Ascending aorta (tissue), 2 donors: ENCODE measurements at places on chromosomes 16 and 17.

DNA sequence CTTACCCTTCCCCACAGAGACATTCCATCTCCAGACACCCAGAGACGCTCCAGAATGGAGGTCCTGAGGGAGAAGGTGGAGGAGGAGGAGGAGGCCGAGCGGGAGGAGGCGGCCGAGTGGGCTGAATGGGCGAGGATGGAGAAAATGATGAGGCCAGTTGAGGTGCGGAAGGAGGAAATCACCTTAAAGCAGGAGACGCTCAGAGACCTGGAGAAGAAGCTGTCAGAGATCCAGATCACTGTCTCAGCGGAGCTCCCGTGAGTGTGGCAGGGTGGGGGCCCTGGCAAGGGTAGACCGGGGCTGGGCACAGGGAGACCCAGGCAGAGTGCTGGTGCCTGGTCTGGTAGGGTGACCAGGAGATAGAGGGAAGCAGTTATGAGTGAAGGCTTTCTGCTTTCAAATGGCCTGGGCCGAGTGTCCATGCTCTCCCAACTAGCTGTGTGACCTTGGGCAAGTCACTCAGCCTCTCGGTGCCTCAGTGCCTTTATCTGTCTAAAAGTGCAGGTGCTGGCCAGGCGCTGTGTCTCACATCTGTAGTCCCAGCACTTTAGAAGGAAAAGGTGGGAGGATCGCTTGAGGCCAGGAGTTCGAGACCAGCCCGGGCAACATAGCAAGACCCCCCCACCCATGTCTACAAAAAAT lies 3.4 kb downstream of the DRC7 start:
- H3K4me3 ChIP-seq: no peak overlapping the region
- H3K4me1 ChIP-seq: no peaks in the 10 kb centered on the region

DNA sequence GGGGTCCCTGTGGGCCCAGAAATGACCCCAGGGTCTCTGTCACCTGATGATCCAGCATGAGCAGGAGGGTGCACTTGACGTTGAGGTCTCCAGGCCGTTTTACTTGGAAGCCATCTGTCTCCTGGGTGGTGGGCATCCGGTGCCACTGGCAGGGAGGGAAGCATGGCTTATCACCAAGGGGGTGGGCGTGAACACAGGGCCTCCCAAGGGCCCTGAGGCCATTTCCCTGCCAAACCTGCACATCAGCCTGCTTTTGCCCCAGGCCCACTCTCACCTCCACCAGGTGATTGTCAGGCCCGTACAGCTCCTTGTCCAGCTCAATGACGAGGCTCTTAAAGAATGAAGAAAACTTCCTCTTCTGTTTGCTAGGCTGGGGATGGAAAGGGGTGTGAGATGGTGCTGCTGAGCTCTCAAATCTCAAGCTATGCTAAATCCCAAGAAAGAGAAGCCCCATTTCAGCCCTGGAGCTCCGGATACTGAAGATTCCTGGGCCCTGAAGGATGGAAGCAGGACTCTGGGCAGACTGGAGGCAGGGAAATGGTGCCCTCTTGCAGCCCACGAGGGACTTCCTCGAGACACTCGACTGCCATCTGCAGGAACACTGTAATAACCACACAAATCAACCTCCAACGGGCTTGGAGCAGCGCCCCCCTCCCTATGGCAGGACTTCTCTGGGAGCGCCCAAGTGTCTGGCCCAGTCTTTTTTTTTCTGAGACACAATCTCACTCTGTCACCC lies 7.1 kb upstream of the FTSJ3 start:
- H3K4me1 ChIP-seq: peaks cover 16% of the 10 kb centered on the region
- no peak overlapping the region for H3K4me3 ChIP-seq
- peaks cover 73% of the 10 kb centered on the region for H3K36me3 ChIP-seq
- no peak overlapping the region for H3K27ac ChIP-seq
- no peak for DNase-seq
- no peaks in the 10 kb centered on the region for H3K27me3 ChIP-seq

DNA sequence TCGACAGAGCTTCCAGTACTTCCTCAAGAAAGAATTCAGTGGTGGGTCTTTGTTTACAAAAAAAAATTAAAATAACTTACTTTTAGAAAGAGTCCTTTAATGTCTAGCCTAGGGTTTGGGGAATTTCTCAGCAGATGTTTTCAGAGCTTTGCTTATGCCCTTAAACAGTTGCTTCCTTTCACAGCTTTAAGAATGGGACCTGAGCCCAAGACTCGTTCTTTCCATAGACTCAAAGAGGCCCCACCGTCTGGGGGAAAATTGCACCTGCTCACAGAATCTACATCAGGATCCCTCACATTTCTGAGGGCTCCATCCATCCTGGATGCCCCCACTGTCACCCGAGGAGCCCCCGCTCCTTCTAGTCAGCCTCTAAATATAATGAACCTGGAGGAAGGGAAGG lies 60.0 kb downstream of the RGS9 start:
- H3K4me3 ChIP-seq: no peak overlapping the region
- DNase-seq: no peak
- no peaks in the 10 kb centered on the region for H3K27me3 ChIP-seq

DNA sequence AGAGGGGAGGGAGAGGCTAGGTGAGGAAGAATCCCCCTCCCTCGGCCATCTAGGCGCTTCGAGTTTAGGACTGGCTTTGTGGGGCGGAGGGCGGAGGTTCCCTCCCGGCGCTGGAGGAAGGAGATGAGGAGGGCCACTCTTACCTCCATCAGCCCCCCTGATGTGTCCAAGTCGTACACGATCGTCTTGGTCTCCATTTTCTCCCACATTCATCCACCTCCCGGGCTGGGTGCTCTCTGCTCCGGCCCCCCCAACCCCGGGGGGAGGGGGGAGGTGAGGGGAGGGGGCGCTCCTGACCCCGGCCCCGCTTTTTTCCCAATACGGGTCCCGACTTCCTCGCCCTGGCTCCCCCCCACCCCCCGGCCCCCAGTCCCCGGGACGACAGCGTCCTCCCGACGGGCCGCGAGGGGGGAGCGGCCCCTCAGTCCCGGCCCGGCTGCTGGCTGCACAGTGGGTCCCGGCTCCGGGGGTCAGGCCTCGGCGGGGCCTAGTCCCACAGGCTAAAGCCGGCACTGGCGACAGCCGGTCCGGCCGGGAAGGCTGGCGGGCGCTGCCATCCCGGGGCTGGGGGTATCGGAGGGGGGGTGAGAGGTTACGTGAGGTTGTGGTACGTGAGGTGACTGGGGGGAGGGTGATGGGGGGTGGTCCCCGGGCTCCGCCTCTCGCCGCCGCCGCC lies 428 bp downstream of the PHF12 start:
- no peak for DNase-seq
- no peaks in the 10 kb centered on the region for H3K36me3 ChIP-seq
- no peaks in the 10 kb centered on the region for H3K27me3 ChIP-seq

DNA sequence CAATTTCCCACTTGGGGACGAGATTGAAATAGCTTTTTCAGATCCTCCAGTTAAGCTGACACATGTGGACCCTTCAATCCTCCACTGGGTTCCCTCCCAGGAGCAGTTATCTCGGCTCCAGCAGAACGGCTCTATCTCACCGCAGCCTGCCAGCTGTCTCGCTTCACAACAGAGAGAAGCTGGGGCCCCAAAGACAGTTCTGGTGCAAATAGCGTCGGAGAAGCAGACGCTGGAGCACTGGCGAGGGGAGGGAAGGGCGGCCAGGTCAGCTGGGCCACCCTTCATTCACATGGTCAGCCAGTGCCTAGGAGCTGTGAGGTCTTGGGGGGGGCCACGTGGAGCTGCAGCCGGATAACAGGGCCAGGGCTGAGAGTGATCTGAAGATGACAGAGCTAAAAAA lies 141.3 kb upstream of the SDK2 start:
- no peaks in the 10 kb centered on the region for H3K36me3 ChIP-seq
- no peak for DNase-seq
- H3K27ac ChIP-seq: no peak overlapping the region
- no peak overlapping the region for H3K4me3 ChIP-seq
- H3K27me3 ChIP-seq: no peaks in the 10 kb centered on the region
- H3K4me1 ChIP-seq: no peaks in the 10 kb centered on the region

DNA sequence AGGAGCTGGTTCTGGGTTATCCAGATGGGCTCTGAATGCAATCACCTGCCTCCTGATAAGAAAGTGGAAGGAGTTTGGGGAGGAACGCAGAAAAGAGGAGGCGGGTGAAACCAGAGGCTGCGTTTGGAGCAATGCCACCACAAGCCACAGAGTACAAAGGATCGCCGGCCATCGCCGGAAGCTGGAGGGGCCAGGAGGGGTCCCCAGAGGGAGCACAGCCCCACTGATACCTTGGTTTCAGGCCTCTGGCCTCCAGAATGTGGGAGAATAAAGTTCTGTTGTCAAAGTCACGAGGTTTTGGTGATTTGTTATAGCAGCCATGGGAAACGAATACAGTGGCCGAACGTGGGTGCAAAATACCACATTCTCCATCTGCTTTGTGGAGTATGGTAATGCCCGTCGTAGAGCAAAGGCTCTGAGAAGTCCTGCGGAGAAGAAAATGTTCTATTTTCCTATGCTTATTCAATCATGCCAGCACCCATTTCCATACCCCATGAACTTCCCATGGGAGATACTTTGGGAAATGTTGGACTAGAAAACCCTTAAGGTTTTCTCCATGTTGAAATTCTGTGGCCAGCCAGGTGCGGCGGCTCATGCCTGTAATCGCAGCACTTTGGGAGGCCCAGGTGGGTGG lies 51.4 kb downstream of the ZDHHC7 start:
- H3K27ac ChIP-seq: no peak overlapping the region
- no peaks in the 10 kb centered on the region for H3K27me3 ChIP-seq
- DNase-seq: no peak
- H3K4me1 ChIP-seq: no peaks in the 10 kb centered on the region

DNA sequence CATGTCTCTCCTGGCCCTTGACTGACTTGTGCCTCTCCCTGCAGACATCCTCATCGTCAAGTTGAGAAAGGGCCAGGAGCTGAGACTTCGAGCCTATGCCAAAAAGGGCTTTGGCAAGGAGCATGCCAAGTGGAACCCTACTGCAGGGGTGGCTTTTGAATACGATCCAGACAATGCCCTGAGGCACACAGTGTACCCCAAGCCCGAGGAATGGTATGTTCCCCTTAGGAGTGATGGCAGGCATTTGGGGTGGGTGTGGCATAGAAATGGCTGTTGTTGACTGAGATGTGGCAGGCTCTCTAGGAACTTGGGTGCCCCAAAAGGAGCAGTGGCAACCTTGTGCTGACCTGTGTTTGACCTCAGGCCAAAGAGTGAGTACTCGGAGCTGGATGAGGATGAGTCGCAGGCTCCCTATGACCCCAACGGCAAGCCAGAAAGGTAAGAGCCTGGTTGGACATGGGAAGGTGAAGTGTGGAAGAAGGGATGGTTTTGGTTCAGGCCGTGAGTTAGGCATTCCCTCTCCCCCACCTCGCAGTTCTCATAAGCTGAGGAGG lies 7.5 kb downstream of the POLR2C start:
- H3K4me3 ChIP-seq: no peak overlapping the region
- no peaks in the 10 kb centered on the region for H3K4me1 ChIP-seq
- H3K27ac ChIP-seq: no peak overlapping the region

GRCh38 chr16:35208001-35208935 lies 1748.9 kb downstream of the TP53TG3F start:
- no peak overlapping the region for H3K4me3 ChIP-seq
- no peaks in the 10 kb centered on the region for H3K4me1 ChIP-seq
- no peak for DNase-seq
- no peaks in the 10 kb centered on the region for H3K27me3 ChIP-seq

GRCh38 chr16:86406056-86406455 lies 104.3 kb upstream of the FOXF1 start:
- no peak overlapping the region for H3K4me3 ChIP-seq
- no peaks in the 10 kb centered on the region for H3K4me1 ChIP-seq
- no peaks in the 10 kb centered on the region for H3K36me3 ChIP-seq
- no peak for DNase-seq
- H3K27me3 ChIP-seq: no peaks in the 10 kb centered on the region

GRCh38 chr16:85798901-85799496 lies 345 bp downstream of the EMC8 start:
- H3K27me3 ChIP-seq: no peaks in the 10 kb centered on the region
- peak overlapping the region; percentile 99 for H3K4me3 ChIP-seq
- no peak for DNase-seq
- H3K27ac ChIP-seq: peak overlapping the region; percentile 73
